ENCODE measurements at places on chromosomes 12 and 14.

GRCh38 chr12:105481392-105482300 is 151.2 kb downstream of the C12orf75 start:
- DNase-seq, result no peak

GRCh38 chr12:104226672-104227071 is 11.1 kb downstream of the TXNRD1 start:
- no peak for DNase-seq

GRCh38 chr12:8057306-8057705 is 8.9 kb downstream of the C3AR1 start:
- DNase-seq, result no peak

- no peak for DNase-seq
Observed at GRCh38 chr12:43111608-43112007, 440.4 kb downstream of the ADAMTS20 start.

DNA sequence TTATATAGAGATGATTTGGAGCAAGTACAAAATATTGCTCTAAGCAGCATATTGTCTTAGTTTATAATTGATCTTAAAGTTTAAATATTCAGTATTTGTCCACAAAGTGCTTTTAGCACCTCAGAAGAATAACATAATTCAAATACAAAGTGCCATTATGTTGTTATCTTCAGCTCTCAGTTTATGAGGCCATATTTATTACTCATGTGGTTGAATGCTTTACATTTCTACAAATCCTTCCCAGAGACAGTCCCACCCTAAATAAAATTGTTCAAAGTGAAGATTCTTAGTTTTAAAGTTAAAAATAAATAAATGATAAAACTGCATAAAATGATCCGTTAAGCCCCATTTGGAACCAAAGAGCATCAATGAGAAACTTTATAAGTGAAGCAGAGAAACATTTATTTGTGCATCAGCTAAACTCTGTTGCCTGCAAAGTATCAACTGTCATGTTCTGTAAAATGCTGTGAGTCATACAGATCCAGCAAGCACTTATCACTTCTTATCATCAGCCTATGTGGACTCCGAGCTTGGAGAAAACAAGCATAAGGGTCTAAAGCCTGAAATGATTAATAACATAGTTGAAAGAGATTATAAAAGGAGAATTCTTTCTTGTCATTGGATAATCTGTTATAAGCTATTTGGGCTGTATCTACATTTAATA is 218.9 kb downstream of the ADAMTS20 start:
- DNase-seq, result no peak

- DNase-seq, result no peak
Observed at GRCh38 chr12:131007740-131008117, 54.0 kb downstream of the ADGRD1 start.

DNA sequence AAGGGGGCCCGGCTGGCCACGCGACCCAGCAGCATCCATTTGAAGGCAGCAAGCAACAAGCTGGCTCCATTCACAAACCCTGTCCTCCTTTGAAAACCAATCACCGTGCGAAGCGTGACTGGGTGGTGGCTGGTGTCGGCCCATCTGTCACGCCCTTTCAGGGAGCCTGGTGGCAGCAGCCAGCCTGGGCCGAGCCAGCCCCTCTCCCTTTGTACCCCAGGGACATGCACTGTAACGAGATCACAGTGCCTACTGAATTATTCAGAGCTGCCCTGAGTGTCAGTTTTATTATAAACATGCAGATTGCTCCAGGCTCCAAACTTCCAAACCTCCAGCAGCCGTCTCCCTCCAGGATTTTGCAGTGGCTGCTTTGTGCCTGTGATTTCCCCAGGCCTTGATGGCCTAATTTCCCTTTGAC is 22.3 kb upstream of the CTDSP2 start:
- DNase-seq, result no peak

DNA sequence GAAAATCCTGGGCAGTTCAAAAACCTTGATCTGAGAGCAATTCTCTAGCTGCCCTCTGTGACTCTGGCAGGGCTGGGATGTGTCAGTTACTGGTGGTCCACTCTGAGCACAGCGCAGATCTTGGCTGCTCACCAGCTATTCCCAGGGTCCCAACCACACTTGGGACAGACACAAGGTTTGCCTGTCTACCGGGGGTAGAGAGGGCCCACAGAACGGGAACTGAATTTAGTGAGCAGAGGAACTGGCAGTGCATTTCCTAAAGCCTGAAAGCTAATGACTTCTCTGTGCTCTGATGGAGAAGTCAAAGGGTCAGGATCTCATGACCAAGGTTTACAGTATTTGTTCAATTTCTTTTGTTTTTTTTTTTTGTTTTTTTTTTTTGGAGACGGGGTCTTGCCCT is 2.6 kb downstream of the PDE6H start:
- DNase-seq, result no peak

- DNase-seq, result no peak
Observed at GRCh38 chr12:88925454-88925853, 345.2 kb upstream of the KITLG start.

DNA sequence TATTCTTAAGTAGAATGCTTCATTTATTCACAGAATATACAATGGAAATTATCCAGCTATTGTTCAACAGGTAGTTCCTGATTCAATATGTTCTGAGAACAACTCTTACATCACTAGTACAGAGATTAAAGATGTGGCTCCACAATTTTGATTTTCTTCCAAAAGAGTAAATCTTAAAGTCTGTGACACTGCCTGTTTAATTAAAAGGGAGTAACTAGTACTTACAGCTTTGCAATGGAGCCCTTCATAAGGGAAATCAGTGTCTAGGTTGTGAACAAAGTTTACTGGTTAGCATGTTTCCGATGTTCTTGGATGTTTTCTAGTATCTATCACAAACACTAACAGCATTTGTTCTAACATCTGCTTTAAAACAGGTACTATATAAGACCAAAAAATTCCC is 30.8 kb downstream of the MIA2 start:
- no peak for DNase-seq

DNA sequence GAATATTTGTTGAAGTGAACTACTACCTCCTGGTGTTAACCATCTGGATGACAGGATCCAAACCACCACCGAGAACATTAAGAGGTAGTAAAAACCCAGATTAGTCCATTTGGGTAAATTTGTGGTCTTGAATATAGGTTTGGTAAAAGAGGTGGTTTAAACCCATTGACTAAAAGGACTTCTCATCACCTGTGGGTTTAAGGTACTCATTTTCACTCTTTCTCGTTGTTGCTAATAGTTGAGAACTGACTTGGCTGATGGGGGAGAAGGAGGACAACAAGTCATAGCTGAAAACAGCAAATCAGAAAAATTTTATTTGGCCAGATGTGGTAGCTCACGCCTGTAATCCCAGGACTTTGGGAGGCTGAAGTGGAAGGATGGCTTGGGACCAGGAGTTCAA is 59.2 kb downstream of the ACADS start:
- no peak for DNase-seq

DNA sequence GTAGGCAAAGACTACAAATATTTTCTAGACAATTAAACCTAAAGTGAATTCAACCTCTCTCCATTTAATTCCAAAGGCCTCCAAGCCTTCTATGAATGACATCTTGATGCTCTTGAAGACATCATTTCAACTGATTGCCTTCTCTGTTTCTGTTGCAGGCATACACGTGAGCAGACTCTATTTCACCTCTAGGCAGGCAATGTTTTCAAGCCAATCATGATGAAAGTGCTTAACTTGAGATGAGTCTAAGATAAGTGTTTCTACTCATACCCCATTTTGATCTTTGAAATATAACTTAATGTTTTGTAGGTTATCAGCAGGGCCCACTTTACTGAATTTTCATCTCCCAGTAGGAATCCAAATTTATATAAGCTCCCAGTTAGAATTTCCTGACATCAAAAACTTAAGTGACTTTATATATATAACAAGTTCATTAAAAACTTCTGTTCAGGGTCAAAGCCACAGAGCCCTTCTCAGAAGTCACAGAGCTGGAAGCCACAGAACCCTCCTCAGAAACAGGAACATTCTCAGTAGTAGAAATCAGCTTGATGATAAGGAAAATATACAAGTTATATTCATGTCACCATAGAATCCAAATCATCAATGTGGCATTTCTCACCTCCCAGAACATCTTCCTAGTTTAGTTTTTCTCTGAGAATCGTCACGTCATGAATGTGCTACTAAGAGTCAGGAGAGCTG is 108.5 kb downstream of the PHLDA1 start:
- no peak for DNase-seq

GRCh38 chr14:31969699-31970240 is 107.3 kb upstream of the ARHGAP5 start:
- no peak for DNase-seq

DNA sequence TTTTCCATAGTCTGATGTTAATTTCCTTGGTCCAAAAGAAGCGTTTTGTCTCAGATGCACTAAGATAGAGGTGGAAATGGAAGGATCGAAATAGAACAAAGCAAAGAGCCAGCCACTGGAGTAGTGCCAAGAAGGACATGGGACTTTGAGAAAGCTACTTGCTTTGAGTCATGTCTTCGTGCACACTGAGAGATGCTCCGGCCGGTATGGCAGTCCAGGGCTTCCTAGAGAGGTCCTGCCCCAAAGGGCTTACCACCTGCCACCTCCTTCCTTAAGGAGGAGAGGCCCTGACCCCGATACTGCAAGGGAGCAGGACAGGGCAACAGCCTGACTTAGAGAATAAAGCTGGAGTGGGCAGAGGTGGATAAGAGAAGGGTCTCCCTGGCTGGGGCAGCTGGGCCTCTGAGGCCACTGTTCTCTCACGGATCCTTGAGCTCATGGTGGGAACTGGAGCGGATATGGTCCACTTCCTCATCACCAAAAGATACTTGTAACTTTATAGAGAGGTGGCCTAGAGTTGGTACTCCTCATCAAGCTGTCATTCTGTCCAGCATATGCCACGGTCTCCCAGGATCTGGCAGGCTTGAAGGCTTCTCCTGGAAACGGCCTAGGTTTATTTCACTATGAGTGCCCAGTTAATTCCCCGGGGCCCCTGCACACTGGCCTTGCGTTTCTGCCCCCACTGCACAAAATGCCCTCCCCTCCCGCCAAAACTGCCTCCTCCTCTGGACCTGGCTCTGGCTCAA is 57.4 kb downstream of the FOXN3 start:
- no peak for DNase-seq

GRCh38 chr12:41743835-41744234 is 400.8 kb downstream of the GXYLT1 start:
- peak; percentile 20 for DNase-seq

DNA sequence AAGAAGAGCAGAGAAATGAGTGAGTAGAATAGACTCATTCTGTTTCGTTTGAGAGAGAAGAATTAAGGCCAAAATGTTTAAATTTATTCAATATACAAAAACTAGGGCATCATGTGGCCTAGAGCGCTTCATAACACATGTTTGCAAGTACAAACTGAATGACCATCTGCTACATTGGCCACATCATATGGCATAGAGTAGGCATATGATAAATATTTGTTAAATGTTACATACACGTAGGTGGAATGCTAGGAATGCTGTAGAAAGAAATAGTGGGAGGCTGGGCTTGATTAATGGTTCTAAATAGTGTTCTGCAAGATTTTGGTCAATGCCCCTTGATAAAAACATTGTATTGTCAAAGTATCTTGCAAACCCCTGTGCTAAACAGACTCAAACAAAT is 10.8 kb downstream of the MGP start:
- DNase-seq, result no peak

DNA sequence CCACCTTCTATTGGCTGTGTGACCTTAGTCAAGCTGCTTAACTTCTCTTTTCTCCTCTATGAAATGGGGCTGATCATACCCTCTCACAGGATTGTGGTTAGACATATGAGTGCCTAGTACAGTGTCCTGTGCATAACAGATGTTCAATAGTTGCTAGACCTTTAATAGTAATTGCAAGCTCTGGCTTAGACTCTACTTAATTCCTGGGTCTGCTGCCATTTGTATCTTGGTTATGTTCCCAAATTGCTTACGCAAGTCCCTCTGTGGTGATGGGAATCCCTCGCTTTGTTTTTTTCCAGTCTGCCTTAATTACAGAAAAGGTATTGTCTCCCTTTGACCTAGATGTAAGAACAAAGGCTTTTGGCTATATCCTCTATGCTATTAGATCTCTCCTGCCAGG is 15.1 kb downstream of the SUDS3 start:
- no peak for DNase-seq

DNA sequence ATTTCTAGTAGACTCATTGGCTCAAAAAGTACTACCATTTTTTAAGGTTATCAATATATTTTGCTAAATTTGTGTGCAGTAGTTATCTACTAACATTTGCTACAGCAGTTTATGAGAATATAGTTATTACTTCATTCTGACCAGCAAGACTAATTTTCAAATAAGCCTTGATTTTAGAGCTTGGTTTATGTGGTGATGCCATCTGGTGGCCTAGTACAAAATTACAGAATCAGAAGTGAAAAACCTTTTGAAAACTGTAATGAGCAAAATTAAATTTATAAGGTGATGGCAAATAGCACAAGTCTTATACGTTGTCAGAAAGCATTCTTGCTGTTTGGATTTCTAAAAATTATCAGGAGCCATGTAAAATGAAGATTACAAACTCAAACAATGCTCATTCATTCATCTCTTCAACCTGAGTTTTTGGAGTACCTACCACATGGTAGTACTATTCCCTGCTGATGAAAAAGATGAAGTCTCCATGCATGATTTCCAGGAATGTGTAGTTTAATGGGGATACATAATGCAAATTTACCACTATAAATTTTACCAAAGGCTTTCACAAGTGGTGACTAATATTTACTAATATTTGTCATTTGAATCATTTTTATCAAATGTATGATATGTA is 51.0 kb downstream of the MAGOHB start:
- peak; percentile 65 for DNase-seq

DNA sequence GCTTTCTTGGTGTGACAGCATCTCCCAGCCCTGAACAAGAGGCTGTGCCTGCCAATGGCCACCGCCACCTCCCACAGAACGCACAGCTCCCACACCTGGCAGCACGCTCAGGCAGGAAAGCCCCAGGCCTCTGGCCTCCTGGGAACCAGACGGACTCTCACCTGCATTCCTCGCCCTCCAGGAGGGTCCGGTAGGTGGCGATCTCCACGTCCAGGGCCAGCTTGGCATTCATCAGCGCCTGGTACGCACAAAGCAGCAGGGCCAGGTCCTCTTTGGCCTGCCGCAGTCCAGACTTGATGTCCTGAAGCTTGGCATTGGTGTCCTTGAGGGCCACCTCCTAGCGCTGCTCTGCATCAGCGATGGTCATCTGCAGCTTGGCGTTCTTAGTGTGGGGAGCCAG is 12.1 kb upstream of the KRT77 start:
- no peak for DNase-seq

DNA sequence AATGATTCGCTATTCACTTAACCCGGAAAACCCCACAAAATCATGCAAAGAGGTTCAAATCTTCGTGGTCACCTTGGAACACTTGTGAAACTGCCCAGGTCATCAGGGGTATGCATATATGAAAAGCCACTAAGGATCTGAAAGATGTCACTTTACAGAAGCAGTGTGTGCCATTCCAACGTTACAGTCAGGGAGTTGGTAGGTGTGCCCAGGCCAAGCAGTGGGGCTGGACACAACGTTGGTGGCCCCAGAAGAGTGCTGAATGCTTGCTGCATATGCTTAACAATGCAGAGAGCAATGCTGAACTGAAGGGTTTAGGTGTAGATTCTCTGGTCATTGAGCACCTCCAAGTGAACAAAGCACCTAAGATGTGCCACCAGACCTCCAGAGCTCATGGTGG is 51.1 kb upstream of the EIF5 start:
- DNase-seq, result no peak

Measured in RKO (cell line).